Mesenteric fat pad (tissue), 1 donor: ENCODE measurements at places on chromosomes 6 and 20. TPM values are rescaled to one million over a fixed set of nuclear protein-coding genes. Genes with fewer than 3 reads are reported as not detected.

The DDX27 gene
- total RNA-seq = 29.8 TPM

The RGS17 gene
- 4.6 TPM for total RNA-seq

The NR2E1 gene
- not detected for total RNA-seq

The GLP1R gene
- total RNA-seq = not detected

The ERVFRD-1 gene
- 0.13 TPM for total RNA-seq

The TNFRSF21 gene
- total RNA-seq = 55.7 TPM

The DEFB110 gene
- total RNA-seq = not detected

GRCh38 chr20:25499855-25500434 is 85.4 kb downstream of the NINL start:
- no peak for DNase-seq

GRCh38 chr6:104633125-104633524 is 226.6 kb downstream of the HACE1 start:
- DNase-seq = no peak

- no peak for DNase-seq
Observed at GRCh38 chr20:24908642-24909041, 40.4 kb upstream of the CST7 start.

GRCh38 chr6:170524172-170524502 is 29.0 kb downstream of the PSMB1 start:
- no peak for DNase-seq

- no peak for DNase-seq
Observed at GRCh38 chr6:53284901-53285300, 63.8 kb downstream of the ELOVL5 start.

- no peak for DNase-seq
Observed at GRCh38 chr6:111710439-111710838, 104.8 kb upstream of the TRAF3IP2 start.

GRCh38 chr6:144647971-144648651 is 363.0 kb downstream of the UTRN start:
- no peak for DNase-seq

- DNase-seq = no peak
Observed at GRCh38 chr6:121055572-121056163, 278.6 kb downstream of the TBC1D32 start.

- no peak for DNase-seq
Observed at GRCh38 chr20:10330071-10330470, 104.0 kb downstream of the MKKS start.

DNA sequence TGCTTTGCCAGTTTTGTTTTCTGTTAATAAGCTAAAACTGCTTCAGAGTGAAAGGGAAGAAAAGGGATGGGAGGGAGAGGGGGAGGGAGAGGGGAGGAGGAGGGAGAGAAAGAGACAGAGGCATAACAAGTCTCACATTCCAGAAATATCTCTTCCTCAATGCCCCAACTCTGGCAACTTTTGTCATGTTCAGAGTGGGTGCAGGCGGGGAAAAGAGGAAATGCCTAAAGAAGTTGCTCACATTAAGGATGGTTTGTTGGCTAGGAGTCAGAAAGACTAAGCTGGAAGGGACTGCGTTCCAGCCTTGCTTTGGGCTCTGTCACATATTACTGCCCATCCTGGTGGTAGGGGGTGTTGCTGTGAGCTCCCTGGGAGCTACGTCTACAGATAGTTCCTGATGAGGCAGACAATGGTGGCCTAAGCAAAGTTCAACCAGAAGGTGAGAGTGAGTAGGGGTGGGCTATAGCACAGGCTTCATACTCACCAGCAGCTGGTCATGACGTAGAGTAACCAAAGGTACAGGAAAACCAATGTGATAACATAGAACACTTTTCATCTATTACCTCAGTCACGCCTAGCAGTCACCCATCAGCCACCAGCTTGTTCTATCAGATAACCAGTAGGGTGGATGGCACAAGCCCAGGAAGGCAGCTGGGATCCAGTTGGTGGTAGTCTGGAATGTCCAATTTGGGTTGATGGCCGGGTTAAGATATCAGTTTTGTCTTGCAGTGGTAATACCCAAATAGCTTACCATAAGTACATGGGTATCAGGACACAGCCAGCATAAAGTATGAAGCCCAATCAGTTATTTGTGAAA is 2.1 kb downstream of the TSPYL4 start:
- no peak for DNase-seq

DNA sequence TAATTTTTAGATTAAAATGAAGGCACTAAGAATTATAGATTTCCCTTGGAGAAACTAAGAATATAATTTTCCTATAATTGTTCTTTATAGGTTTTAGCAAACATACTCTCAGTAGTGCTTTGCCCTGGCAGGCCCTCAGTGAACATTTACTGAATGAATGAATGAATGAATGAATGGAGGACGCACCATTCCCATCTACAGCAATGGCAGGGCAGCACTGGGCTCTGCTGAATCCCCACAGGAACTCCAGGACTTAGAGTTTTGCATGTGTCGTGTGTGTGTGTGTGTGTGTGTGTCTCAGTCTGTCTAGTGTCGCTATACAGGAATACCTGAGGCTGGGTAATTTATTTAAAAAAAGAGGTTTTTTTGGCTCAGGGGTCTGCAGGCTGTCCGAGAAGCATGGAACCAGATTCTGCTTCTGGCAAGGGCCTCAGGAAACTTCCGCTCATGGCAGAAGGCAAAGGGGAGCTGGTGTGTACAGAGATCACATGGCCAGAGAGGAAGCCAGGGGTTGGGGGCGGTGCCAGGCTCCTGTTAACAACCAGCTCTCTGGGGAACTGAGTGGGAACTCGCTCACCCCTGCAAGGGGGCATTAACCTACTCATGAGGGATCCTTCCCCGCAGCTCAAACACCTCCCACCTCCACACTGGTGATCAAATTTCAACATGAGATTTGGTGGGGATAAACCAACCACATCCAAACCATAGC is 20.1 kb downstream of the RNASET2 start:
- peak; percentile 88 for DNase-seq

GRCh38 chr6:57283911-57284455 is 33.4 kb upstream of the PRIM2 start:
- DNase-seq = no peak

DNA sequence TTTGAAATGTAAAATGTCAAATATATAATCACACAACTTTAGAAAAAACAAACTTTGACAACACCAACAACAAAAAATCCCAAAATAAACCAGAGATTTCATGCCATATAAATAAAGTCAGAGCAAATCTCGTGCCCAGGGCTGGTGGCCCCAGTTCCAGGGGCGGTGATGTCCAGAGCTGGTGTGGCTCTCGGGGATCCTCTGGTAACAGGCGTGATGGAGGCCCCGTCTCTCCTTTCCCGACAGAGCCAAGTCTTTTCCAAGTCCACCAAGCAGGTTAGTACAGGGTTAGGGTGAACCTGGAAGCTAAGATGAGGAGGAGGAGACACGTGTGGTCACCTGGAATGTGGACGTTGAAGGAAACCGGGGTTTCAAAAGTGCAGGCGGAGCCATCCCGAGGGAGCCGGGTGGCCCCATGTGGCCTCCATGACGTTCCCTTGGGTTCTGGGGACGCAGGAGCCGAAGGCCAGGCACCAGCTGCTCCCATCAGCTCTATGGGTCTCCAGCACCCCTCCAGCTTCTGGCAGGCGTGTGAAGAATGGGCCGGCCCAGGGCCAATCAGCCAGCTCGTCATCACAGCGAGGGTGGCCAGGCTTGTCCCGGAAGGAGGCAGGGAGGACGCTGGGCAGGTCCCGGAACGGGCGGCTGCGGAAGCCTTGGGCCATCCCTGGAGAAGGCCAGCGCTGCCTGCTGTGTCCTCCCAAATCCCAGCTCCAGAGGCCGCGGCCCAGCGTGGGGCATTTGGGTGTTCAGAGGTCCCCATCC is 202.5 kb downstream of the PREX1 start:
- DNase-seq = no peak

- no peak for DNase-seq
Observed at GRCh38 chr6:93675856-93676417, 256.6 kb upstream of the EPHA7 start.

- no peak for DNase-seq
Observed at GRCh38 chr6:21123507-21124436, 469.8 kb upstream of the SOX4 start.

DNA sequence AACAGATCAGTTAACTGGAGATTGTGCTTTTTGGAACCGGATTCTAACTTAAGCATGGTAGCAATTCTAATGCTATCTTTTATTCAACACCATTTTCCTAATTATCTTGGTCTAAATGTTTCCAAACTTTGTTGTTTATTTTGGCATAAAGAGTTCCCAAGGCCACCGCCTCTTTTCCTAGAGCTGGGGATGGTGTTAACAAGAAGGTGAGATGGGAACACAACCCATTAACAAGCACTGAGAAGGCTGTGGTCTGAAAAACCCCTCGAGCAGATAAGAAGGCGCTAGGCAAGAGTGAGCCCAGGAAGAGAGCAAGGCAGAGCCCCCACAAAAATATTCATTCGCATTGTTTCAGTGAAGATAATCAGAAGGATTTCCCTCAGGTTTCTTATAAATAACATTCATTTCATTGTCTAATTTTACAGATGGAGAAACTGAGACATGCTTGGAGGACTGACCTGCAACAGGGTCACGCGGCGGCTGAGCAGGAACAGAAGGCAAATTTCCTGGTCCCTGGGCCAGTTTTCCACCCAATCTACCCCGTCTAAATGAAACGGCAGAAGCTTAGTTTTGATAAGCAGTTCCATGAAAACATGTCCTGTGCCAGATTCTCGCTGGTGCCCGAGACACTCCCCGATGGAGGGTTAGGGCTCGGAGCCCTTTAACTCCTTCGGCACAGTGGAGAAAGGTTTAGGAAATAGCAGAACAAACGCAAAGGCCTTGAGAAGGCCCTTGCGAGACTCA is 155.6 kb downstream of the FOXC1 start:
- no peak for DNase-seq

DNA sequence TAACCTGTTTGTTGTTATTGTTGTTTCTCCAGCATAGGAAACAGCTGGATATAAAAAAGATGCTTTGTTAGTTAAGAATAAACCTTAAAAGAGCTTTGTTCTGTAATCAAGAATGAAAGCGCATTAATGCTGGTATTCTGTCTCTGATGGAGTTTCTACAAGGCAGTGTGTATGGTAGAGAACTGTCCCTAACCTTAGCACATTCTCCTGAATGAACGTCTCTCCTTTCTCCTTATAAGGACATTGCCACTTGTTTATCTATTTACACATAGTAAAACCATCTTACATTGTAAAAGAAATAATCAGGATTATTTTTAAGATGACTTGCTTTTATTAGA is 33.8 kb upstream of the LCA5 start:
- no peak for DNase-seq

DNA sequence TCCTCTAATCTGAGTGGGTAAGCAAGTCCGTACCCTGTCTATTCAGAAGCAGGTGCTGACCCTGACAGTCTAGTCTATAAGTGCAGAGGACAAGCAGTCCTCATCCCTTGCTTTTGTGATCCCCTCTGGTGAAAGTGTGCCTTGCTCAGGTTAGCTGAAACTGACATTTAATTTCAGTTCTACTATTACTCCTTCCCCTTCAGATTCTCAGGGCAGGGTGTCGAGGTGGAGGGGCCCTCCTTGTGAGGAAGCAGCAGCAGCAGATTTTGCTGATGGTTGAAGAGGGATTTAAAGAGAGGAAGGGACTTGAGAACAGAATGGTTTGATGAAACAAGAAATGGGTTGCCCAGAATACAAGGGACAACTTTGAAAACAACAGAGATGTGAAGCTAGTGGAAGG is 309.3 kb downstream of the CLIC5 start:
- DNase-seq = no peak

DNA sequence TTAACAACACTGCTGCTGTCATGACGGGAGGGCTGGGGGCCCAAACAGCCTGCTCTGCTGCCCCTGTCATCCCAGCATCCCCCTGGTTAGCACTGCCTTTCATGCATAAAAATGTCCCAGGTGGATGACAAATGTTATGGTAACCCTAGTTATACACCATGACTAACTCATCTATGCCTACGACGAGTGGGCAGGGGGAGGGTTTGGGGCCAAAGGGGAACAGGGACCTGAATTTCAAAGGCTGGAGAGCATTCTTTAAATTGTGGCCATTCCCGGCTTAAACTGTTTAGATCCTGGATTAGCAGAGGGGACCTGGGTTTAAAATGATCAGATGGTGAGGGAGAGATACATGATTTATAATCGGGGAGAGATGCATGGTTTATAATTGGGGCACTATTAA is 24.4 kb downstream of the GNAS-AS1 start:
- DNase-seq = no peak

DNA sequence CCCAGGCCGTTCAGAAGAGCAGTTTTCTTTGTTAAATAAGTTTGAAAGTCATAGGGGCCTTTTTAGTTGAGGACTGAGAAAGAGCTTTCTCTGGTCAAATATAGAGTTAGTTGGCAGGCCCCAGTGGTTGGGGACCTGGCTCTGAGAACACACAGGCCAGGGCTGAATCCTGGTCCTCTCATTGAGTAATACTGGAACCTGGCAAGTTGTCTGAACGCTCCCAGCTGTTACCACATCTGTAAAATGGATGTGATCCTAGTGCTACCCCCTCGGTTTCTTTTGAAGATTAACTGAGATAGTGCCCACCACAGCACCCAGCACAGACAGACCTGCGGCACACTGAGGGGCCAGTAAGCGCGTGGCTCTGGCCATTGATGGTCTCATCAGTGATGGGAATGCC is 215.5 kb downstream of the ZDHHC14 start:
- peak; percentile 59 for DNase-seq

DNA sequence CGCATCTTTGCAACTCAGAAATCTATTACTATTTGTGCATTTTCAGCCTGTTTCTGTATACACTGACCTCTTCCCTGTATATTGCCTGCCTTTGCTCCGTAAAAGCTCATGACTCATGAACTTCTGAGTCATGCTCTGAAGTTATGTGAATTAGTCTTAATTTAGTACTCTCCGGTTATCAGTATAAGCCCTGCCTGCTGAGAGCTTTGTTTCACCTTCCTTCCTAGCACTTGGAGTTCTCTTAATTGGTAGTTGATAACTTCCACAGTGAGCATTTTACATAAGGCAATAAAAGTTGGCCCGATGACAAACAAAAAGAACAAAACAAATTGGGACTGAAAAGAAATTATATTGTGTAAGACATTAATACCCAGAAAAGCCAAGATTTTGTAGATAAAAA is 231.4 kb downstream of the GJA1 start:
- no peak for DNase-seq

- DNase-seq = no peak
Observed at GRCh38 chr6:72741083-72741482, 119.2 kb downstream of the KCNQ5 start.

DNA sequence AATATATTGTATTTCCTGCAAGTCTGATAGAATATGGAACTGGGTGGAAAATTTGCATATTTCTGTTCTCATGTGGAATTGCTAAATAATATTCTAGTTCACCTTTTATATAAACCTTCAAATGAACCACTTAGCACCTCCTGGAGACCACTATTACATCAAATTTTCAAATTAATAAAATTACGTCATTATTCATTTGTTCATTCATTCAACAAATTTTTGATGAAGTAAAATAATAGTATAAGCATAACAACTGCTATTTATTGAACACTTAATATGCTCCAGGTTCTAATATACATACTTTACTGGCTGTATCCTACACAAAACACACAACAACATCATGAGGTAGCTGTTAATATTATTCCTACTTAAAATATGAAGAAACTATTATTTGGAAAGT is 215.1 kb downstream of the KCNQ5 start:
- DNase-seq = no peak

GRCh38 chr6:152048921-152049320 is 241.4 kb downstream of the ESR1 start:
- no peak for DNase-seq
